ENCODE measurements at places on chromosomes 12 and 14.

DNA sequence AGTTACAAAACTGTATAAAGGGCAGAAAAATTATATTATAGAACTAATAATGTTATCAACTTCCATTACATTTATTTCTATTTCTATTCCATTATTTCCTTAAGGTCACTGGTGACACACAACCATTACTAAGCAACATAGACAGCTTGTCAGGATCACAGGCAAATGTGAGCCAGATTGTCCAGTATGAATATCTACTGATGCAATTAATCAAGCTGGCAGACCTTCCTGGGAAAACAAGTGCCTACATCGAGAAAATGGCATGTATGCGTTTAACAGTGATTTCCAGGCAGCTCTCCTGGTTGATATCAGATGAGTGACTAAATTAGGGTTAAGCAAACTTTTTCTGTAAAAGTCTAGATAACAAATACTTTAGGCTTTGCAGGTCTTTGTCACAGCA is 36.9 kb upstream of the TSPAN8 start:
- DNase-seq = peak; percentile 42

GRCh38 chr12:22598763-22599161 is 26.2 kb upstream of the ETNK1 start:
- no peak for DNase-seq

DNA sequence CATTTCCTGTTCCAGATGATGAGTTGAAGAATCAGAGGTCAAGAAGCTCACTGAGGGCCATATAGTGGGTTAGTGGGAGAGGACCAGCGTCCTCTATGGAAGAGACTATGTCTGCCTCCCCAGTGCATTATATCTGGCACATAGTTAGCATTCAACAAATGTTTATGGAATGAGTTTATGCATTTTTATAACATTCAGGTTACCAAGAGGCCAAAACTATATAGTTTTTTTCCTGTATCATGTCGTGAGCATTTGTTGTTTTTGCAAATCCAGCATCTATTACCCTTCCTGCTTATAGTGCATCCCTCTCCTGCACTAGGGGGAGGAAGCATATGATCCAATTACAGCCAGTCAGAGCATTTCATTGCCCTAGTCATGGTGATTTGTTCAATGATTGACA is 60.6 kb downstream of the SUDS3 start:
- no peak for DNase-seq

DNA sequence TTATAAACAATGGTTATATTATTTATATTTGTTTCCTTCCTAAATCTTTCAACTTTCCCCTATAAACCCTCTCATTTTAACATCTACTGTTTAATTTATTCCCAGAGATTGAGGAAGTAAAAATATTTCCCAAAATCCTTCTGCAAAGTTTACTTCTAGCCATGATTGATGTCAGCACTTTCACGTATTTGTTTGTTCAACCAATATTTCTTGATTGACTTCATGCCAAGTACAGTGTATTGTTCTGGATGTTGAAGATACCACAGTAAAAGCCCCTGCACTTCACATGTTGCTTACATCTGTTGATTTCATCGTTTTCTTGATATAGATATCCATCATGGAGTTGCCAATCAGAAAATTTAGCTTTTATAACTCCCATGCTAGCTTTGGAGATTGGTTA is 81.8 kb downstream of the TTLL5 start:
- no peak for DNase-seq

DNA sequence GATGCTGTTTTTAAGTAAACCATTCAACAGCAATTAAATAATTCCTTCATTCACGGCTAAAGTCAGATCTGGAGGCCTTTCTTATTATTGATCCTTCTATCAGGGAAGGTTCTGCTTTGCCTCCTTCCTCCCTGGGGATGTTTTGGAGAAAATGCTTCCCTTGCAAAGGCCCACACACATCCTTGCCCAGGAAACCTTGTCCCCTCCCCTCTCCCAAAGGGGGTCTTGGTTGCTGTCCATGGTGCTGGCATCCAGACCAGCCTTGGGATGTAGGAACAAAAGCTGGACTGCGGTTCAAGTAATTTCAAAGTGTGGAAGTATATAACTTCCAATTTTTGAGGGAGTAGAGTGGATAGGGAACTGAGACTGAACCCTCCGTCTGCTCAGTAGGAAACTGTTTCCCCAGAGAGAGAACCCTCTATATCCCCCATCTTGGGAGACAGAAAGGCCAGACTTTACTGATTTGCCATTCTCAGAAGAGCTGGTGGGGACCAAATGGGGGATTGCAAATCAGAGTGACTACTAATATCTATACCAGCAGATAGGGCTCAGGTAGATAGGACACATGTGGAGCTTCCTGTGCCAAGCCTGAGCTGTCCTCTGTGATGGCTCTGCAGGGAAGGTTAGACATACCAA is 5.6 kb downstream of the MARCHF9 start:
- no peak for DNase-seq

- no peak for DNase-seq
Observed at GRCh38 chr12:120962532-120963020, 15.8 kb upstream of the HNF1A start.

DNA sequence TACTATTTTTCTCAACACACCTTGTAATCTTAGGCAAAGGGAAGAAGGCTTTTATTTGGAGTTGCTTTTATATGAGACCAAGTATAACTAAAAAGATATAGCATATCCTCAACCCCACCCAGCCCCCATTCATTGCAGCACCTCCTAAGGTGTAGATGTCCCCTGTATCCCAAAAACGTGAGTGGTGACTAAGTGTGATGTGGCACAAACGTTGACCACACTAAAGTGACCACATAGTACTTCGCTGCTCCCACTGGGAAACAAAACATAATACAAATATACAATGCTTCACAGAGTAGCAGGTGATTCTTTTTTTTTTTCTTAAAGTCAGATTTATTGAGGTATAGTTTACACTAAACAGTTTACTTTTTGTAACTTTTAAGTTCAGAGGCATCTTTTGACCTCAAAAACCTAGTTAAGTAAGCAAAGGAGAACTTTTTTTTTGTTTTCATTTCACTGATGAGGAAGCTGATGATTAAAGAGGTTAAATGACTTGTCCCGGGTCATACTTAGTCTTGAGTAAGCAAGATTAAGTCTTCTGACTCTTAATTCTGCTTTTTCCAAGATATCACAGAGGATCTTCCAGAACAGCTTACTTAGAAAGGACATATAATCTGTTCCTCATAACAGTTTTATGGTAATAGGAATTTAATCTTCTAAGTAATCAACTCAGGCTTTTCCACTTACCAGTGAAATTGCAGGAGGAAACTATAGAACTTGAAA is 245.2 kb upstream of the PLEKHG7 start:
- DNase-seq = no peak

DNA sequence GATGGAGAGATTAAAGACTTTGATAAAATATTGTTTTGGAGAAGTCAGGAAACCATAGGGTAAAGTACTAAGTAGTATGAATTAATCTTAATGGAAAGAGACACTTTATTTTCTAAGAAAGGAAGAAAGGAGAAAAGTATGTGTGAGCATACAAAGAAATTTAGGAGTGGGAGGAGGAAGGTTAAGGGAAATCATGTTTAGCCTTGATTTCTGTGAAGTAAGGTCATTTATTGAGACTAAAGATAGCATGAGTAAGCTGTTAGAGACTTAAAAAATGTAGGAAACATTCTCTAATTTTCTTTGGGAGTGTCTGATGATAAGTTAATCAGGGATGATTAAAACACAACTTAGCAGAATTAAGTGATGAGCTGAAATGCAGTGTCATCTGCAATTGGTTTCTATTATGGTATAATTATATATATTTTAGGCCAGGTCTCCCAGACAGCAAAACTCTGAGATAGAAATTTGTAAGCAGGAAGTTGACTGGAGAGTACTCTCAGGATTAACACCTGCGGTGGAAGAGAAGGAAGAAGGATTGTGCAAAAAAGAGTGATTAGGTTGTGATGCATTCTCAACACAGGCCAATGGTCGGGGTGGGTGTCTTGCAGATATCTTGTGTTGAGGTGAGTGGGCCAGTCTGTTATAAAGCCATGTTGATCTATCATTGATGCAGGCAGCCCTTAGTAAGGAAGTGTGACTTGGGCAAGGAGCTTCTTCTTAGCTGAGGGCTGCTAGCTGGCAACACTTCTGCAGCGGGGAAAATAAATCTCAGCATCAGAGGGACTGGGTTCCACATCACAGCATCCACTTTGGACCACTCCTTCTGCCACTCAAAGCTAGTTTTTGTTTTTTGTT is 256.2 kb downstream of the AEBP2 start:
- no peak for DNase-seq

- no peak for DNase-seq
Observed at GRCh38 chr14:35338731-35339405, 46.7 kb downstream of the PSMA6 start.

GRCh38 chr14:93932642-93933041 is 5.5 kb downstream of the FAM181A start:
- no peak for DNase-seq

DNA sequence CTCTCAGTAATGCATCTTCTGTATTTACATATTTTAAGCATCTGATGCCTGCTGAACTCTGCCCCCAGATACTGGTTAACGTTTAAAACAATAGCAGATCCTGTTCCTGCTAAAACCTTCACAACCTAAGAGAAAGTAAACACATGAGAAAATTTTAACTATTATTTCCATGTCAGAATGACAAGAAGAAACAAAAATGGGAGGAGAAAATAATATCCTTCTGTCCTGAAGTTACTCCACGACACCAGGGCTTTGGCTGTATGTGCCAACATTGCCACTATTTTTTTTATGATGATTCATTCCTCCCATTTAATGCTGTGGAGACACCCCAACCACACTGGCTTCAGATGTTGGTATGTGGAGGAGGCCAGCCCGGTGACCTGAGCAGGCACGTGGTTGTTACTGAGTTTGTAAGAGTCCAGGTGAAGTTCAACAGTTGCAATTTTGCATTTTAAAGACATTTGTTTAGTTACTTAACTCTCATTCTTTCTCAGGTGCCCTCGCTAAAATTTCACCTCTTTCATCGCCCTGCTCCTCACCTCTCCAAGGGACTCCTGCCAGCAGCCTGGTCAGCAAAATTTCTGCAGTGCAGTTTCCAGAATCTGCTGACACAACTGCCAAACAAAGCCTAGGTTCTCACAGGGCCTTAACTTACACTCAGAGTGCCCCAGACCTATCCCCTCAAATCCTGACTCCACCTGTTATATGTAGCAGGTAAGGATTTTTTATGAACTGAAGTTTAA is 65.5 kb upstream of the SLCO1C1 start:
- no peak for DNase-seq

DNA sequence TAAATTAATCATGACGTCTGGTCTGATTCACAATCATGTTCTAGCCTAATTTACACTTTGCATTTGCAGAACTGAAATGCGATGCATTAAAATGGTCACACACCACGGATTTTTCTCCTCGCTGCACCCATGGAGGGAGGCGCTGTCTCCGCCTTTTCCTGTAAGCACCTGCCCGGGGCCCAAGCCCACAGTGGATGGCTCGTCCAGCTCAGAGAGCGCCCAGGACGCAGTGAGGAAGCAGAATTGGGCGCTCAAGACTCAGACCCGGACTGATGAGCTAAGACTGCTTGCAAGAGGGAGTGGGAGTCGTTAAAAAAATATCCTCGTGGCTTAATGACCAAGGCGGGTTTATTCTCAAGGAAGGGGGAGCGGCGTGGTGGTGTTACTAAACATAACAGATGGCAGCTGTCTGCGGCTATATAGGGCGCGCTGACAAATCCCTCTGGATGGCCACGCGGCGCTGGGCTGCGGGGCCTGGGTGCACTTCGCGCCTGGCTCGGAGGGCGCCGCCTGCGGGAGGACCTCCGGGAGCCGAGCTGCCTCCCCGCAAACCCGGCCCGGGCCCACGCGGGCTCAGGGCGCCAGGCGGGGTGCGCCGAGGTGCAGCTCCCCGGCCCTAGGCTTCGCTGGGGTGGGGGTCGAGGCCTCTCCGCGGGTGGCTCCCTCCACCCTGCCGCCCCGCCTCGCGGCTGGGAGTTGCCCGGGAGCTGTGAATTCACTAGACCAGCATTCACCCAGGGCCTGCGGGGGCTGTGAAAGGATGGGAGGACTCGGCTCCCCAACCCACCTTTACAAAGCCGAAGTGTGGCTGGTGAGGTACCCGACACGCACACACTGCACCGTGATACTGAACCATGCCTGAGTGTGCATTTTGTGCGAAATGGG is 78.7 kb downstream of the PPM1A start:
- DNase-seq = peak; percentile 89

DNA sequence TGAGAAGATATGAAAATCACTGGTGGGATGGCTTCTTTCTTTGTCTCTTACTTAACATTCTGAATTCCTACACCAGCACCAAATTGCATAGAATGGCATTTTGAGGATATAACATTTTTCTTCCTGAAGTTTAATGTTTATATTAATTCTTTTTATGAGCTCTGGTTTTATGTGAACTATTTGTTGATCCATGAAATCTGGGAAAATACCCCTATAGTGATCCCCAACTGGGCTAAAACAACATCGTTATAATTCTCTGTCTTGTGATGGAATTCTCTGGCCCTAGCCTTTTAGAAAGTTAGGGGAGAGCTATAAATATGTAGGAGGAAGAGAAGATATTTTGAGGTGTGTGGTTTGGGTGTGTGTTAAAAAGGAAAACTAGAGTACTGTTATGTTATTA is 29.2 kb downstream of the PELI2 start:
- no peak for DNase-seq

GRCh38 chr12:54352022-54352531 is 12.2 kb downstream of the GPR84 start:
- DNase-seq = peak; percentile 92

DNA sequence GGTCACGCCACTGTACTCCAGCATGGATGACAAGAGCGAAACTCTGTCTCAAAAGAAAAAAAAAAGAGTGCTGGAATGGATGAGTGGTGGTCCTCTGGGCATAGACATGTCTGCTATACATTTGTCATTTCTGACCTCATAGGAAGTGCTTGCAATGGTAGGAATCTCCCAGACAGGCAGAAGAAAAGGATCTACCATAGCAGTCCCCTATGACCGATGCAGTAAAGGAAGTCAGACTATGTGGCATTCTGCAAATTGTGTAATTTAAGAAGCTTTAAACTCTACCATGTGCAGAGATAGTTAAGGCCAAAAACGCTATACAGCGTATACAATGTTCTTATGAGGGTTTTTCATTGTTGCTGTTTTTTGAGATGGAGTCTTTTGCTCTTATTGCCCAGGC is 24.7 kb upstream of the RAP1B start:
- DNase-seq = no peak

- DNase-seq = no peak
Observed at GRCh38 chr12:95193139-95193538, 24.1 kb downstream of the FGD6 start.
